Endodermal cell (in vitro differentiated cells): ENCODE measurements at places on chromosomes 6 and 20. TPM values are rescaled to one million over a fixed set of nuclear protein-coding genes. Genes with fewer than 3 reads are reported as not detected.
A peak's percentile ranks its signal among the peaks of the same experiment; 100 is the strongest.

DNA sequence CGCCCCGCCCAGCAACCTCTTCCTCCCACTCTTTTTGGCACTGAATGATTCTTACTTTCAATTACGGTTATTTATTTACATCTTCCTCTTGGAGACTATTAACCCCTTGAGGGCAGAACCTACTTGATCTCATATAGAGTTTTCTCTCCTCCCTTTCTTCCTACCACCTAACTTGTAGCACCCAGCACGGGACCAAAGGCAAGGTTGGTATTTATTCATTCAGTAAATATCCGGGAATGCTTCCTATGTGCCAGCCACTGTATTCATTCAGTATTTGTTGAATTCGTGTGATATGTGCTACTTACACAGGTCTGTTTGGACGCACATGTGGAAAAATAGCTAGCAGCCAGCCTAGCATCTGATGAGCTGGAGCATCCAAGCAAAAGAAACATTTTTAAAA is 1.3 kb upstream of the CNKSR3 start:
- peaks cover 2% of the 10 kb centered on the region for H3K36me3 ChIP-seq
- H3K4me3 ChIP-seq: no peak overlapping the region
- H3K27me3 ChIP-seq: peaks cover 7% of the 10 kb centered on the region
- peaks cover 5% of the 10 kb centered on the region for H3K4me1 ChIP-seq

DNA sequence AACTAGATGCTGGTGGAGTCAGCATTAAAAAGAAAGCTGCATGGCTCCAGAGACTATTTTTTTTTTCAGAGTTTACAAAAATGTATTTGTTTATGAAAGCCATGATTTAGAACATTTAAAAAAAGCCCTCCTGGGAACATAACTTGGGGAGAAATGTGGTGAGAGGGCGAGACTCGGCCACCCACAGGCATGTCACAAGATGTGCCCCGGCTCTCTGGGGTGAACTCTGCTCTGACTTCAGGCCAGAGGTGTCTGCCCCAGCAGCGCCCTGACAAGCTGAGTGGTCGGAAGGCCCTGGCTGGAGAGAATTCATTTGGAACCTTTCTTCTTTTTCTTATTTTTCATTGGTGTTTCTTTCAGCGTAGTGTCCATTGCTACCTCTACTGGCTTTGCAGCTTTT is 21.7 kb upstream of the RFPL4B start:
- no peaks in the 10 kb centered on the region for H3K27me3 ChIP-seq
- H3K4me3 ChIP-seq: no peak overlapping the region
- H3K36me3 ChIP-seq: no peaks in the 10 kb centered on the region
- DNase-seq: no peak
- H3K4me1 ChIP-seq: no peaks in the 10 kb centered on the region

DNA sequence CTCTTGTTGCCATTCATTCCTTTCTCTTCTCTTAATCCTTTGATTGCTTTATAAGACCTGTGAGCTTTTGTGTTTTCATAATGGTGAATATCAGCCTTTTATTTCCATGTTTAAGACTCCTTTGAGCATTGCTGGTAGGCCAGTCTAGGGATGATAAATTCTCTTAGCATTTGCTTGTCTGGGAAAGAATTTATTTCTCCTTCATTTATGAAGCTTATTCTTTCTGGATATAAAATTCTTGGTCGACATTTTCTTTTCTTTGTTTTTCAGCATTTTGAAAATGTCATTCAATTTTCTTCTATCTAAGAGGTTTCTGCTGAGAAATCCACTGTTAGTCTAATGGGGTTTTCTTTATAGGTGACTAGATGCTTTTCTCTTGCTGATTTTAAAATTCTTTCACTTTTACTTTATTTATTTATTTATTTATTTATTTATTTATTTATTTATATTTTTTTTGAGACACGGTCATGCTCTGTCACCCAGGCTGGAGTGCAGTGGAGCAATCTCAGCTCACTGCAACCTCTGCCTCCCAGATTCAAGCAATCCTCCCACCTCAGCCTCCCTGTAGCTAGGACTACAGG is 15.0 kb downstream of the ARFGEF3 start:
- no peaks in the 10 kb centered on the region for H3K4me1 ChIP-seq
- no peaks in the 10 kb centered on the region for H3K36me3 ChIP-seq
- H3K27ac ChIP-seq: no peak overlapping the region
- H3K4me3 ChIP-seq: no peak overlapping the region
- DNase-seq: no peak

DNA sequence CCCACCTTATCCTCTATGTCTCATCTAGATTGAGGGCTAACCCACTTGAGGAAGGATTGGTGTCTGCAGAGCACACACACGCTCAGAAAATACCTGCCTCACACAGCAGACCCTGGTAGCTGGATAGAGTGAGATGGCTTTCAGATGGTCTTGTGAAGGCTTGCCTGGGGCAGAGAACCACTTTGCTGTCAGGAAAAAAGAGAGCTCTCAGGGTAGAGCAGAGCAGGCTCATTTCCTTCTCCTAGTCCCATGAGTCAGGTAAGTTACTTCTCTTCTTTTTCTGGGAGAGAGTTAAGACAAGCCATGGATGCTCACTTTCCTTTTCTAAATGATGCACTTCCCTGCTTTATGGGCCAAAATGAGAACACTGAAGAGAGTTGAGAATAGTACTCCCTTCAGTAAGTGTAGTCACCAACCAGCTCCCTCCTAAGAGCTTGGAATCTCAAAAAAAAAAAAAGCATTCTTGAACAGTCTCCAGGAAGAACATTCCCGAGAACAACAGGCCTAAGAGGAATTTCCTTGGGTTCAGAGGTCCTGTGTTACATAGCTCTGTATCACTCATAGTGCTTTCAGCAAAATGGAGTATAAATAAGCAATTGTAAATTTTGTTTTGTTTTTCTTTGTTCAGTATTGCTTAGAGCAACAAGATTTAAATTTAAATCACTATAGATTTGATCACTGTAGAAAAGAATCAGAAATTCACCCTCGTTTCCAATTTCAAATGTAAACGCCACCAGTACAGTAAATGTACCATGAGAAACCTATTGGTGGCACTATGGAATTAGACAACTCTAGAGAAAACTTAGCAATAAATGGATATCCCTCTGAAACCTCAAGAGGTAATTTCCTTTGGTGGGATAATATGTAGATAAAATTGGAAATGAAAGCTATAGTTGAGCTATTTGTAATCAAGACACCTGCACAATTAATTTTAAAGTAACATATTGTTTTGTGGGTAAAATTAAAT is 530.3 kb downstream of the RFPL4B start:
- H3K27ac ChIP-seq: peak overlapping the region; percentile 20
- H3K27me3 ChIP-seq: no peaks in the 10 kb centered on the region
- no peaks in the 10 kb centered on the region for H3K36me3 ChIP-seq
- DNase-seq: no peak
- no peak overlapping the region for H3K4me3 ChIP-seq
- no peaks in the 10 kb centered on the region for H3K4me1 ChIP-seq

DNA sequence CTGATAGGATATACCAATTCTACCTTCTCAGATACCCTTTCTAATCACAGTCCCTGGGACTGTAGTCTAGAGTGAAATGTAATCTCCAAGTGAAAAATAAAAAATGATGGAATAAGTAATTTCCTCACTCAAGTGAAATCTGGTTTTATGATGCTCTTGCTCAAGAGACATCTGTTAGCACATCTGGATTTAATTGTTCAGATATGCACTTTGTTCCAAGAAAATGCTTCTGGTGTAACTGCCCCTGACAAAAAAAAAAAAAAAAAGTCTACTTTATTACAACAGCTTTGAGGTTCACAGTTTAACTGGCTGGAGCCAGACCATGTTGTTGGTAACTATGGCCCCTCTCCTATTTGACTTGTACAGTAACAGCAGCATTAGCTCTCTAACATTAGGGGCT is 251.8 kb downstream of the BTBD9 start:
- no peaks in the 10 kb centered on the region for H3K27me3 ChIP-seq
- H3K4me3 ChIP-seq: no peak overlapping the region
- no peak overlapping the region for H3K27ac ChIP-seq
- no peak for DNase-seq
- H3K4me1 ChIP-seq: peaks cover 2% of the 10 kb centered on the region
- H3K36me3 ChIP-seq: no peaks in the 10 kb centered on the region

- no peak overlapping the region for H3K27ac ChIP-seq
- no peak overlapping the region for H3K4me3 ChIP-seq
- H3K36me3 ChIP-seq: no peaks in the 10 kb centered on the region
- H3K4me1 ChIP-seq: peaks cover 5% of the 10 kb centered on the region
Measured at GRCh38 chr6:108142240-108142639, 23.6 kb upstream of the NR2E1 start.

The SLC13A3 gene
- total RNA-seq: 6.2 and 7.3 TPM in 2 replicates

GRCh38 chr6:118825661-118826060 is 68.3 kb upstream of the ASF1A start:
- H3K27me3 ChIP-seq: no peaks in the 10 kb centered on the region
- no peak overlapping the region for H3K4me3 ChIP-seq
- H3K36me3 ChIP-seq: peaks cover 22% of the 10 kb centered on the region

The TRAPPC3L gene
- not detected in 3 replicates for total RNA-seq

DNA sequence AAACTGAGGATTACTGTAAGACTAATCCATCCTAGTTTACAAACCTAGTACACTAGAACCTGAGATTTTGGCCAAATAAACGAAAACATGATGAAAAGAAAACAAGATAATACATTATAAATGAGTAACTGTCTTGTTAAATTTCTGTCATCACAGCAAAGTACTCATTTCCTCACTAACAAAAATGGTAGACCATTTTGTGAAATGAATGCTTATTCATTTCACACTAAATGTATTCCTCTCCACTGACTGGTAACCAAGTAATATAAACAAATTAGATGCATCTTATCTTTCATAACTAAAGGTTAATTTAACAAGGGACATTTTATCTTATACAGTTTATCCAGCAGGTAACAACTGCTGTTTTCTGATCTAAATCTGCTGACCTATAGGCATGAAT is 143.7 kb downstream of the REV3L start:
- H3K27me3 ChIP-seq: no peaks in the 10 kb centered on the region
- H3K4me1 ChIP-seq: no peaks in the 10 kb centered on the region
- DNase-seq: no peak
- H3K27ac ChIP-seq: no peak overlapping the region
- H3K4me3 ChIP-seq: no peak overlapping the region
- H3K36me3 ChIP-seq: peaks cover 36% of the 10 kb centered on the region

GRCh38 chr20:23419995-23420901 is 1.0 kb downstream of the NAPB start:
- peak overlapping the region; percentile 75 for H3K4me3 ChIP-seq
- H3K27ac ChIP-seq: no peak overlapping the region
- H3K27me3 ChIP-seq: no peaks in the 10 kb centered on the region
- peaks cover 3% of the 10 kb centered on the region for H3K4me1 ChIP-seq

The DOP1A gene
- total RNA-seq: 28.1 to 36.0 TPM (median 32.4 TPM) in 3 replicates
